Stimulated activated CD8-positive, alpha-beta memory T cell treated with anti-CD3 and anti-CD28 coated beads, Interleukin-4, amount 100 ng/mL, for 4 hours (primary cell): ENCODE measurements at places on chromosomes 2 and 18.
A peak's percentile ranks its signal among the peaks of the same experiment; 100 is the strongest.

GRCh38 chr2:171858397-171858958, 35.6 kb downstream of the SLC25A12 start:
- no peak for DNase-seq

DNA sequence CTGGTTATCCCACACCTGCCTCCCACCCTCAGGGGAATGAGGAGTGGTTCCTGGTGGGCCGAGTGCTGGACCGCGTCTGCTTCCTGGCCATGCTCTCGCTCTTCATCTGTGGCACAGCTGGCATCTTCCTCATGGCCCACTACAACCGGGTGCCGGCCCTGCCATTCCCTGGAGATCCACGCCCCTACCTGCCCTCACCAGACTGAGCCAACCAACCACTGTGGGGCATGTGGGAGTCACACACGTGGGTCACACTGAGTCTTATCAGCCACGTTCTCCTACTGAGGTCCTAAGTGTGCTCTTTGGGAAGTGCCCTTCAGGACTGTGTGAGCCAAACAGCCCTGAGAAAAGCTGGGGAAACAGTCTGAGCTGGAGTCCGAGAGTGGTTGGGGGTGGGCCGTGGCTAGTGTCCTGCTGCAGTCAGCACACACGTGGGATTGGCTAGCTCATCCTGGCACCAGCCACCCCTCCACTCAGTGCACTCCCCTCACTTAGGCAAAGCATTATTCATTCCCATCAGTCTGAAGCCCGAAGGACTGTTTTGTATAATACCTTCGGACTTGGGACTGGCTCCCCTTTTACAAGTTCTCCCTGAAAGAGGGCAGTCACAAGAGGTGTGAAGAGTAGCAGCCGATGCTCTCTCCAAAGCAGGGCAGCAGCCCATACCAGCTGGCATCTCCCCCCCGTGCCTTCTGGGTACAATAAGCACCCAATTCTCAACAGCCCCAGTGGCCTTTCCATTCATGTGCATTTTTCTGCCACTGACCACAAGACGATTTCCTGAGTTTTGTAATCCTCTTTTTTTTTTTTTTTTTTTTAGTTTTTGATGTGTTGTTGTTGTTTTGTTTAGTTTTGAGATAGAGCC, 4.6 kb downstream of the TIGD1 start:
- DNase-seq = no peak

GRCh38 chr2:217993138-217993537, 9.7 kb downstream of the TNS1 start:
- DNase-seq = no peak

- no peak for DNase-seq
Observed at GRCh38 chr2:61141151-61141550, 20.8 kb upstream of the C2orf74 start.

- no peak for DNase-seq
Observed at GRCh38 chr2:239308661-239309397, 92.0 kb downstream of the HDAC4 start.

DNA sequence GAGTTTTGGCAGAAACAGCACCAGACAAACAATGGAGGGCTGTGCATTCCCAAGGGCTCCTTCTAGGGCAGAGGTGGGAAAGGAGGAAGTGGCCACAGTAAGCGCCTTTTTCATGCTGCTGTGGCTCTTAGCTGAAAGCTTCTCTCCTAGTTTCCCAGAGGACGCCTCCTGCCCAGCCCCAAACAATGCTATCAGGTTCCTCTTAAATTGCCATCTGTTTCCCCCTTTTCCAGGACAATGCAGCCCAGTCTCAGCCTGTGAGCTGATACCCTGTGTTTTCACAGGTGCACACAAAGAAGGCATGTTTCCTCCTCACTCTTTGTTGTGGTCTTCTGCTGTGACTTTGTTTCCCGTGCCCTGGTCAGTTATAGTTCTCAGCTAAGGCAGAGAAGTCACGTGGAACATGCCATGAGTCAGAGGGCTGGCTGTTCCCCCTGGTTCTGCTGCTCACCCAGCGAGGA, 5.4 kb upstream of the FAM124B start:
- DNase-seq = no peak

- no peak for DNase-seq
Observed at GRCh38 chr2:43460174-43460546, 135.7 kb downstream of the THADA start.

- no peak for DNase-seq
Observed at GRCh38 chr2:65464604-65465003, 32.2 kb upstream of the SPRED2 start.

DNA sequence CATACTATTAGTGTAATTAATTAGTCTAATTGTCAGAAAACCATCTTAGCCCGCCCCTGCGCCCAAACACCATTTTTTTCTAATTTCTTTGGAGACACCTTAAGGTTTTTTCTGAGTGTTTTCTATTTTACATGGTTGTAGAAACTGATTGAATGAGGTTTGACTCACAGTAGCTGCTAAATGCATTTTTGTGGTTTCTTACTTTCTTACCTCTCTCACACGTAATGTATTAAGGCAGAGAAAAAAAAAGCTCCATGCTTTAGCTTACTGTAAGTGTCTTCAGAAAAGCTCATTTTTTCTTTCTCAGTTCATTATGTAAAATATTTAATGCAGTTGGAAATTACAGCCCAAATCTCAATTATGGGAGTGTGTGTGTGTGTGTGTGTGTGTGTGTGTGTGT, 548.5 kb upstream of the LRRTM4 start:
- DNase-seq = no peak

GRCh38 chr2:185404578-185404977, 334.0 kb upstream of the FSIP2 start:
- DNase-seq = no peak

DNA sequence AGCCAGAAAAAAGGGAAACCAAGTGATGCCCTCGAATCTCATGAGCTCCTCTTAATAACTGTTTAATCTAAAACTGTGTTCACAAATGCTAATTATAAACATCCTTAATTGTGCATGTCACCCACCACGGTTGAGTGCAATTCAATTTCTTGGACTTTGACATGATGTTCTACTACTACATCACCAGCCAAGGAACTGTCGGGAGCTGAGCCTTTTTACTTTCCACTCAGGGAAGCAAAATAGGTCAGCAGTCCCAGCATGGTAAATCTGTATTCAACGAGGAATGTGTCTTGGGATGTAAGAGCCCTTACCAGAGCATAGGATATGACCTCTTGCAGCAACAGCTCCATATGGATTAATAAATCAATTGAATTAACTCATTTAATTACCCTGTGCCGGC, 20.8 kb upstream of the REG3G start:
- DNase-seq = no peak

DNA sequence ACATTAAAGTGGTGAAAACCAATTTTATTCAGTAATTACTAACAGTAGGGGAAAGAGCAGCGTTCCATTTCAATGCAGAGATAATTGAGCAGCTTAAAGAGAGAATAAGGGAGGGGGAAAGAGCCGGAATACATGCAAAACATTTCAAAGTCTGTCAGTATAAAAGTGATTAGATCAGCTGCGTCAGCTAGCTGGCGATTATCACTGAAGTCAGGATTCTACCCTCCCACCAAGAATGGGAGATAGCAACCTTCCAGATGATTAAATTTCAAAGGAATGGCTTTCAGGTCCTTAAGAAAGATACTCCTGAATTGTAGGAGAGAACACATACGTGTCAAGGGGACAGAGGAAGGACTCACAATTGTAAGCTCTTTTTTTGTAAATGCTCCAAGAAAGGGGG, 2.7 kb upstream of the ZC3H6 start:
- no peak for DNase-seq

- DNase-seq = no peak
Observed at GRCh38 chr2:239260546-239261327, 140.1 kb downstream of the HDAC4 start.

DNA sequence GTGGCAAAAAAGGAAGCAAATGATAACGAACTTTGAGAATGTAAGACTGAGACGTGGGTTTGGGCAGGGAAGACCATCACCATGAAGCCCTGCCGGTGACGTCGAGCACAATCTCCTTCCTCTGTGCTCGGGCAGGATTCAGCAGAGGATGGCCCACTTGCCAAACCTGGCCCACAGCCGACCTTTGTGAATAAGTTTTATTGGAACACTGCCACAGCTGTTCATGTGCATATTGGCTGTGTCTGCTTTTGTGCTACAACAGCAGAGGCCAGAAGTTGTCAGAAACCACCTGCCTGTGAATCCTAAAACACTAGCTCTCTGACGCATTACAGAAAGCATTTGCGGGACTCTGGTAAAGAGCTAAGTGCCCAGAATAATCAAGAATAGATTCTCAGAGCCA, 223.9 kb downstream of the MYT1L start:
- no peak for DNase-seq

- no peak for DNase-seq
Observed at GRCh38 chr2:109376796-109377495, 236.8 kb downstream of the SEPTIN10 start.

DNA sequence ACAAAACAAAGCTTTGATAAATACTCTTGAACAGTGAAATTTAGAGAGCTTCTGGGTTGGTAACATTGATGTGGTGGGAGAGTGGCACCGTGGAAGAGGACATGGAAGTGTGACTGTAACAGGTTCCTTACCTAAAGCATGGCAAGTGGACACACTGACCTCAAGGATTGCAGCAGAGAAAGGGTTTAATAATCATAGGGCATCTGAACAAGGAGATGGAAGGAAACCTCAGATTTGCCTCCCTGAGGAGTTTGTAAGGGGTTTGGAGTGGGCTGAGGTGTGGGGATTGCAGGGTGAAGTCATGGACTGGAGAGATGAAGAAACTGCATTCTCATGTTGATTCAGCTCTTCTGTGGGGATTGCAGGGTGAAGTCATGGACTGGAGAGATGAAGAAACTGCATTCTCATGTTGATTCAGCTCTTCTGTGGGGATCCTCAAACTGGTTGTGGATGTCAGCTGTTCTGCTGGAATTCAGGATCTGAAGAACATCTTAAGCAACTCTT, 83.8 kb upstream of the TLK1 start:
- DNase-seq = no peak

DNA sequence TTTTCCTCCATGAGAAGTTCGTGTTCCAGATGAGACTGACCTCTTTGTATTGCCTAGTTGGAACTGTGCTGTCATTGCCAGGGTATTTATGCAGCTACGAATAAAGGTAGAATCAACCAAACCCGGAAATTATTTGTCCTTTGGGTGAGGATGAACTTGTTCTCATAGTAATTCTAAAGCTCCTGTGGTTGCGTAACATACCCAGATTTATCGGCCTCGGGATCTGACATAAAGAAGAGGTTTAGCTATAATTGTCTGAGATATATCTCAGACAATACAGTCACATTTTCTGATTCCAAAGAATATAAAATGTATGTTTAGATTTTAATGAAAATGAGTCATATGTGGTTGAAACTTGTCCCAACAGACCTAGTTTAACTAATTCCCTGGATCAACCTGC, 628.7 kb upstream of the LINC00305 start:
- no peak for DNase-seq

- no peak for DNase-seq
Observed at GRCh38 chr2:174728096-174728495, 36.2 kb downstream of the CHRNA1 start.

DNA sequence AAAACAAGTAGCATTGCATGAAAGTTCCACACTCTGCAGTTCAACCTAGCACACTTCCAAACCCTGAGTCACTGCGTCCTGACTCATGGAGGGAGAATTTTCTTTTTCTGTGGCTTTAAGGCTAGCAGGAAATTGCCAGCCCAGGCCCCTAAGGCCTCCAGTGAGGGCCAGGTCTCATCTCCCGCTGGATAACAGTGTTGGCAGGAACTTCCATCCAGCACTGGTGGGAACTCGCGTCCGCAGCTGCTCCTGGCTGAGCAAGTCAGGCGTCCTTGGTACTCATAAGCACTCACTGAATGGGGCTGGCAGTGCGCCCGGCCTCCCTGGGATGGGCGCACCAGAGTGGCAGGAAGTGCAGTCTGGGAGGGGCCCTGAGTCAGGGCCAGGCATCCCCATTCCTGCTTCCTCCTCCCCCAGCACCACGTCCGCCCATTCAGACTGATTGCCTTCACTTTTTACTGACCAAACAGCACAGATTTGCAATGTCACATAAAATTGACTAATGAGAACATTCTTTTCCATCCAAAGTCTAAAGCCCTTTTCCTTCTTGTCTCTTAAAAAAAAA, 14.3 kb downstream of the MALL start:
- no peak for DNase-seq

GRCh38 chr18:57743008-57743407, 60.1 kb downstream of the ATP8B1 start:
- DNase-seq = no peak

GRCh38 chr18:62279561-62279960, 45.5 kb upstream of the TNFRSF11A start:
- no peak for DNase-seq

- DNase-seq = peak; percentile 35
Observed at GRCh38 chr2:8488001-8488738, 193.7 kb upstream of the ID2 start.

DNA sequence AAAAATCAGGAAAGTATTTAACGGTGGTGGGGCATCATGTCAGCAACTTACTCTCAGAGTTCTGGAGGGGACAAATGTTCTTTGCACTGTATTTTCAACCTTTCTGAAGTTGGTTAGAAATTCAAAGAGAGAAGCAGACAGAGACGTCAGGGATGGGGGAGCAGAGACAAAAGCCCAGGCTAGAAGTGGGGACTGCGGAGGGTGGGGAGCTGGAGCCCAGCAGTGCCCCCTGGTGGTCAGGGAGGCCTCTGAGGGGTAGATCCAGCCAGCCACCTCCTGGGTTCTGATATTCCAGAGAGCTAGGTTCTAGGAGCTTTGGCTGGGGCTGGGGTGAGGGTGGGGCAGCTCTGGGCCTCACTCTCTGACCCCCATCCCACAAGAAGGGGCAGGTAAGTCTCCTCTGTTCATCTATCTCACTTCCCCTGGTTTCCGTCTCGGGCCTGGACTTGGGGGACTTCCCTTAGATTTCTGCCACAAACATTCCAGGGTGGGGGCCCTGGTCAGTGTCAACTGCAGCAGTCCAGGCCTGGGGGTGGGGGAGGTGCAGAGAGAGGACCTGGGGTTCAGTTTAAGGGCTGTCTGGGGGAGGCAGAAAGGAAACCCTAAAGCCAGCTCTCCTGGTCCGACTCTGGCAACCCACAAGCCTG, 8.9 kb downstream of the TNS1 start:
- DNase-seq = peak; percentile 4

DNA sequence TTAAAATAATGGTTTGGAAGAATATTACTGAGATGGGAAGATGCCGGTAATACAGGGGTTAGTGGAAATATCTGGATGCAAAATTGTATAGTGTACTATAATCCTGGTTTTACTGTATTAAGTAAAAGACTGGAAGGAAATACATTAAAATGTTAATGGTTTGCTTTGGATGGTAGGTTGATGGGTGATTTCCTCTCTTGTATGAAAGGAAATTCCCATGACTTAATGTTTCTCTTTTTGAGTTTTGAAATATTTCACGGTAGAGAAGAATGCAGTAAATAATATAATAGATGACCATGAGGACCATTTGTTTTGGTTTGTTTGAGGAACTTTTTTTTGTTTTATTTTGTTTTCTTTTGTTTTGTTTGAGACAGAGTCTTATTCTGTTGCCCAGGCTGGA, 8.2 kb downstream of the SPTBN1 start:
- no peak for DNase-seq

GRCh38 chr2:214737188-214737587, 72.3 kb downstream of the BARD1 start:
- no peak for DNase-seq

GRCh38 chr2:85971366-85971765, 82.6 kb upstream of the ST3GAL5 start:
- DNase-seq = no peak
